ENCODE measurements at places on chromosomes 4 and X.

DNA sequence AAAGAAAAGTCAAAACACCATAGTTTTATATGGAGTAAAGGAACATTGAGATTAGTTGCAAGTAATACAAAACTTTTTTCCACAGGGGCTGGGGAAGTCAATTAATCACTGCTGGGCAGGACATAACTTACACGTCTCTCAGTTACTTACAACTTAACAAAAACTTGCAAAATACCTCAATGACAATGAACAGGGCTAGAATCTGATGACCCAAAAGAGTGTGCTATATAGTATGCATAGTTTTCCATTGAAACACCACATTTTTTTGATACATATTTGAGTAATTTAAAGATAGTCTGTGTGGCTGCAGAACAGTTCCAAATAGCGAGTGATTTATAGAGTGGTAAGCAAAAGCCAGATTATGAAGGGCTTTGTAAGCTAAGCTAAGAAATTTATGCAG is 172.3 kb upstream of the TRPC5 start:
- no peak for DNase-seq

- no peak for DNase-seq
Observed at GRCh38 chrX:42195506-42195905, 272.2 kb upstream of the CASK start.

GRCh38 chrX:13692771-13693231 is 3.9 kb downstream of the RAB9A start:
- no peak for DNase-seq

- DNase-seq: no peak
Observed at GRCh38 chr4:182886768-182887167, 30.4 kb downstream of the DCTD start.

GRCh38 chr4:1202526-1203011 is 30.2 kb upstream of the SPON2 start:
- DNase-seq: no peak

DNA sequence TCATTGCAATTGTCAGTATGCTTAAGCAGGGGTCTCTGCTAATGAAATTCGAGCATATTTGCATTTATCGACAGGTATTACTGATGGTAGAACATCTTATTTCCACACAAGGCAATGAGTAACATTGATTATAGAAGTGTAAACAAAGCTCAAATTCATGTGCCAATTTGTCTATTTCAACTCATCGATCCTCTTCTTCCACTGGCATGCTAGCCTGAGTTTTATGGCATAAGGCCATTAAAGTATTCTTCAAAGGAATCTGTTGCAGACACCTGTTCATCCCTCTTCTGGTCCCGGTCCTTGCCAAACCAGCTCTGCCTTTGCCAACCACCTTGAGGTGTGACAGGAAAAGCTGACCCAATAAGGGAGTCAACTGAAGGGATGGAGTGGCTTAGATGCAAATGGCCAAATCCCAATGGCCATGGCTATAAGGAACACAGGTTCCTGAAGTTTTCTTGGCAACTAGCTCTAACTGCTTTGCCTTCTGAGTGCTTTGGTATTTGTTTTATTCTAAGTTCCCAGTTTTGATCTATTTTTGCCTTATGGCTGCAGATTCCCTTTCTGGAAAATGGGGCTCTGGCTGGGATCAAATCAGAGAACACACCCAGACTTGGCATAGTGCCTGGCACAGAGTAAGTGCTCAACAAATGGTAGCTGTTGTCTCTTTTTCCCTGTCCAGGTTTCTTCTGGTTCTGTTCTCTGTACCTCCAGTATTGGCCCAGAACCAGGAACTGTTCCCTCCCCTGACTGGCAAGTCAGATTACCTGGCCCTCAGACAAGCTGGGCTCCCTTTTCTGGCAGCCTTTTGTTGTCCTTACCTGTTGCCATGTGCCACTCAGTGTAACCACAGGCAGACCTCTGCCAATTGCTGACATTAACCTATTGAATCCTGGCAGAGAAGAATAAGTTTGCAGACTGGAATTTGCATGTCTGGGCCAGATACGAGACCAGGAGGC is 63.1 kb downstream of the RTL9 start:
- no peak for DNase-seq

GRCh38 chr4:117311215-117311614 is 225.8 kb upstream of the TRAM1L1 start:
- DNase-seq: no peak

DNA sequence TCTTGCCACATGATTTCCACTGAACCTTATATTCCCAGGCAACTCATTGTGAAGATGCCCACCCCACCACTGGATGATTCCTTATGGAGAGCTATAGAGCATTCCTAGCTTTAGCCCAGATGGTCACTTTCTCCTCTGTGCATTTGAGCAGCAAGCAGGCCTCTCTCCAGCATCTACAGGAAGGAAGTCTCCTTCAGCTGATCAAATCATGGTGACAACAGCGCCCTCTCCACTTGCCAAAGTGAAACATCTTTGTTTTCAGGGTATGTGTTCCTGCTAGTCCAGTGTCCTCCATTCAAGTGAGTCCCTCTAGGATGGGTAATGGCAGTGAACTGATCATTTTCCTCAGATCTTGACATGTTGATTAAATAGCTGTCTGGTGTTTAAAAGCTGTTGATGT is 10.9 kb upstream of the SYTL5 start:
- DNase-seq: no peak

DNA sequence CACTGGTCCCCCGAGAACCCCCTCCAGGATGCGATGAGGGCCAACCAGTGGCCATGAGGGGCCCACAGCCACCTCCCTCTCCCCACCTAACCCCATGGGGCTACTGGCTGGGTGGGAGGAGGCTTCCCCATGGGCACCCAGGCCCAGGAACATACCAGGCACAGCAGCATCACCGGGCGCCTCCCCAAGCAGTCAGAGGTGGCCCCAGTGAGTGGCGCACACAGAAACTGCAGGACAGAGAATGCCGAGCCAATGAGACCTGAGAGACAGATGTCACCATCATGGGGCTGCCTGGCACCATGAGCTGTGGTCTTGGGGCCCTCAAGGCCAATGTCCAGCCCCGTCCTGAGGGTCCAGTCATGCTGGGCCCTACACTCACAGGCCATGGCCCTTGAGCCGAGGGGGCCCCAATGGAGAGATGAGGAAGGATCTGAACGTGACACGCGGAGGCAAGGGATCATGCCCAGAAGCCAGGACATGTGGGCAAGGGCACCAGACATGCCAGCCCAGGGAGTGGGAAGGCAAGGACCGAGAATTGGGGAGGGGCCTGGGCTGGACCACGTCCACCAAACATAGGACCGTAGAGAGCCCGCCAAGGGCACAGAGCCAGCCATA is 30.1 kb downstream of the NOP14 start:
- no peak for DNase-seq

- DNase-seq: no peak
Observed at GRCh38 chr4:97761445-97762114, 381.7 kb downstream of the STPG2 start.

DNA sequence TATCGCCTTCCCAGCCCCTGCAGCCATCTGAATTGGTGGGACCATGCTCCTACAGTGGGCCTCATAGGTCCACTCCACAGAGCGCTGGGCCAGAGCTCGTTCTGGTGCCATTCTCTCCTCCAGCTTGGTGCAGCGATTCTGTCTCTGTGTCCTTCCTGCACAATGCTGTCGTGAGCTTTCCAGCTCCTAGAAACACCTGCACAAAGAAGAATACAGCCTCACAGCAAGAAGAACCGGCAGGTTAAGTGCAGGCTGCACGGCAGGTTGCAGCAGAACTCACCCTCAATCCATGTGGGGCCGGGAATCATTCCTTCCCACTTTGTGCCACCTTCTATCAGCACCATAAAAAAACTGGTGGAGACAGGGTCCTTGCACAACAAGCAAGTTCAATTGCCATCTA is 101.2 kb upstream of the ENPP6 start:
- no peak for DNase-seq

DNA sequence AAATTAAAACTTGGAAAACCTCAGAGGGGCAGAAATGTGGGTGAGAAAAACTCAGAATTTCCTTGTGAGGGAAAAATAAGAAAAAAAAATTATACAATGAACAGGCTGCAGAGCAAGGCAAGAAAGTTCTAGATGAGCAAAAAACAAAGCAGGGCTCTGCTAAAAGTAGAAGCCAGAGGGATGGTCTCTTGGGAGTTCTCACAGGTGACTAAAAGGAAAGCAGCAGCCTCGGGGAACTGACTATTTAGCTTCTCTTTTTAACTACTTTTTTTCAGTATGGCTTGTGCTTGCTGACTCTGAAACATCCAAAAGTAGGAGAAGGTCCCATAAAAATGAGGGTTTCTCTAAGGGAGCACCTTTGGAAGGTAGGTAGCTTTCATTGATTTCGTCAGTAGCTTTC is 36.4 kb downstream of the PCDH19 start:
- DNase-seq: no peak

DNA sequence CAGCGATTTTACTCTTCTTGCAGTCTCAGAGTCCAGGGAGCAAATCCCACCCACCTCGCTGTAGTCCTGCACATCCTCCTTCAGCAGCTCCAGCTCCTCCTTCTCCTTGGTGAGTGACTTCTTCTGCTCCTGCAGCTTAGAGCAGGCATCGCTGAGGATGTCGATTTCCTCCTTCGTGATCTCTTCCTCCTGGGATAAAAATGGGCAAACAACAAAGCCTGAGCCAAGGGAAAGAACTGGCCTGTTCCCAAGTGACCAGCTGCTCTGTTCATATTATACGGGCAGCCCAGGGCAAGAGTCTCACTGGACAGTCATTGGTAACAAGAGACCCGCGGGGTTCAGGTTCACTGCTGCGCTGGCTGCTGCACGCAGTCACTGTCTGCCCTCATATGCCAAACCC is 26.2 kb downstream of the FGFR3 start:
- DNase-seq: no peak

- no peak for DNase-seq
Observed at GRCh38 chr4:170109586-170110284, 20.0 kb upstream of the AADAT start.

- DNase-seq: no peak
Observed at GRCh38 chr4:102761906-102762305, 1.1 kb upstream of the MANBA start.

GRCh38 chrX:1361275-1361674 is 24.7 kb downstream of the IL3RA start:
- DNase-seq: no peak

GRCh38 chr4:187732524-187732923 is 263.0 kb upstream of the ZFP42 start:
- no peak for DNase-seq

DNA sequence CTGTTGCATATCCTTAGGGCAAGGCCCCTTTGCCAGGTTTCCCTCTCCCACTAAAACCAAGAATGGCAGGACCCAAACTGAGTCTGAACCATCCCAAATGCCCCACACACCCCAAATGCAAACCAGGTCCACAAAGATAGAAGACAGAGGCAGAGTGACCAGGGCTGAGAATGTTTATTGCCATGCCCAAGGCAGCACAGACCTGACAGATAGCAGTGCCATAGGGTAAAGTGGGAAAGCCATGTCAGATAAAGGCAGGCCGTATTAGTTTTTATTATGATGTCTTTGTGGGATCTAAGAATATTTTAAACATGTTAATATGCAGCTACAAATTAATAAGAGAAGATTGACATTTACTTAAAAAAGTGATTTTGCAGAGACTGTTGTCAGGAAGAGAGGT is 29.6 kb upstream of the MND1 start:
- no peak for DNase-seq

DNA sequence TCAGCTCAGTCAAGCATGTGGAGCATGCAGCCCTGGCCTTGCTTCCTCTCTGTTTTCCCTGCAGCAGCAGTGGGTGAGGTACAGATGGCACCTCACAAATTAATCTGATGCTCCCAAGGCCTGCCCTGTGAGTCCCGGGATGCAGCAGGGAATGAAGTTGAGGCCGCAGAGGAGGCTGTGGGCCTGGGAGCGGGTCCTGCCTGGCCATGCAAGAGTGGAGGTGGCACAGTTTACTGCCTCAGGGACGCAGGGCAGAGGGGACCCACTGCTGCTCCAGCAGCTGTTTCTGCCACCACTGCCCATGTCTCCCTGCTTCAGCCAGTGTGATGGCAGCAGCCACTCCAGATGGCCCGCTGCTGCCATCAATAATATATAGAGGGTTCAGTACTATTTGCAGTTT is 474.6 kb downstream of the EPHA5 start:
- no peak for DNase-seq

- DNase-seq: no peak
Observed at GRCh38 chr4:17807446-17807845, 3.1 kb downstream of the DCAF16 start.

- no peak for DNase-seq
Observed at GRCh38 chr4:48038666-48039065, 22.1 kb downstream of the NIPAL1 start.

DNA sequence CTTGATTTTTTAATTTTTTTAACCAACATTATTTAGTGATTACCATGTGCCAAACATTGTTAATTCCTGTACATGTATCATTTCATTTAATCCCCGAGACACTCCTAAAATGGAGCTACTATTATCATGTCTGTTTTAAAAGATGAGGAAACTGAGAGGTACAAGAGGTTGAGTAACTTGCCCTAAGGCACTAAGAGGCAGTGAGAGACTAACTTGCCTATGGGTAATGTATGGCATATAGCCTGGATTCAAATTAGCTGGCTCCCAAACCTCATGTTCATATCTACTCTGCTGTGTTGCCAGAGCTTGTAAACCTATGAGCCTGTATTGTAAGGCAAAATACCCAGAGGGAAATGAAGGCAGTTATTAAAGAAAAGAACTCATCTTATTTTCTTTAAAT is 443.6 kb downstream of the IL15 start:
- DNase-seq: no peak

- no peak for DNase-seq
Observed at GRCh38 chrX:12934850-12935249, 28.4 kb downstream of the TLR8 start.

- no peak for DNase-seq
Observed at GRCh38 chr4:110898290-110898689, 275.4 kb upstream of the PITX2 start.

- no peak for DNase-seq
Observed at GRCh38 chr4:113901994-113902787, 77.3 kb downstream of the ARSJ start.

- DNase-seq: no peak
Observed at GRCh38 chr4:17492058-17492741, 19.7 kb downstream of the QDPR start.

DNA sequence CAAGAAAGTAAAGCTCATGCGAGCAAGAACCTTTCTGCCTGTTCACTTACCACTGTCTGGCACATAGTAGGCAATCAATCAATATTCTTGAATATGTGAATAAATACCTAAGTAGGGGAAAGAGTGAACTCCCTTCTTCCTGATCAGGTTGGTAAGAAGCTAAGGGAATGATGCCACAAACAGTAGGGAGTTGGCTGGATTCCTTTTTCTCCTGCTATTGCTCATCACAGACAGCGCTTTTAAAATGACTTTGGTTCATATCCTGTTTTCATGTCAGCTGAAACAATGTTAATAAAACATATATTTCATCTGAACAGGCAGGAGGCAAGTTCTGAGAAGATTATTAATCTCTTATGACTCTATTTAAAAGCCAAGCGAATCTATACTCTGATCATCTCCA is 99.2 kb downstream of the NSUN7 start:
- no peak for DNase-seq

GRCh38 chrX:16100673-16101072 is 22.7 kb upstream of the GRPR start:
- DNase-seq: no peak

DNA sequence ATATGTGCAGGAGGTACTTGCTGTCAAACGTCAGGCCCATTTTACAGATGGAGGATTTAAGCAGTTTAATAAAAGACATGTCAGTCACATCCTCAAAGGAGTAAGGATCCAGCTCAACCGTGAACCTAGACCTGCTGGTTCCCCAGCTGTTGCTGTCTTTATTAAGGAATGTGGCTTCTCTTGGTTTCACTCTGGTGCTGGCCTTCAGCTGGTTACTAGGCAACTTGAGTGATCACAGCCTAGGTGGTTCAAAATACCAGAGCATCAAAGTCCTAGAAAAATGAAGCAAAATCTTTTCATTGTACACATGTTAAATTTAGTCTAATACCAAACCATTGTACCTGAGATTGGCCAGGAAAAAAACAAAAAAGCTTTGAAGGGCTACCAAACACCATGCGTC is 32.7 kb upstream of the GLRA2 start:
- DNase-seq: no peak

Measured in cortex of kidney (tissue), 1 donor.